ENCODE measurements at places on chromosomes 3 and 15.

- no peak for DNase-seq
Observed at GRCh38 chr15:100692671-100693070, 90.3 kb downstream of the ASB7 start.

- no peak for DNase-seq
Observed at GRCh38 chr15:80395616-80396015, 8.6 kb upstream of the ARNT2 start.

- DNase-seq: no peak
Observed at GRCh38 chr3:125052624-125053303, 3.0 kb downstream of the HEG1 start.

DNA sequence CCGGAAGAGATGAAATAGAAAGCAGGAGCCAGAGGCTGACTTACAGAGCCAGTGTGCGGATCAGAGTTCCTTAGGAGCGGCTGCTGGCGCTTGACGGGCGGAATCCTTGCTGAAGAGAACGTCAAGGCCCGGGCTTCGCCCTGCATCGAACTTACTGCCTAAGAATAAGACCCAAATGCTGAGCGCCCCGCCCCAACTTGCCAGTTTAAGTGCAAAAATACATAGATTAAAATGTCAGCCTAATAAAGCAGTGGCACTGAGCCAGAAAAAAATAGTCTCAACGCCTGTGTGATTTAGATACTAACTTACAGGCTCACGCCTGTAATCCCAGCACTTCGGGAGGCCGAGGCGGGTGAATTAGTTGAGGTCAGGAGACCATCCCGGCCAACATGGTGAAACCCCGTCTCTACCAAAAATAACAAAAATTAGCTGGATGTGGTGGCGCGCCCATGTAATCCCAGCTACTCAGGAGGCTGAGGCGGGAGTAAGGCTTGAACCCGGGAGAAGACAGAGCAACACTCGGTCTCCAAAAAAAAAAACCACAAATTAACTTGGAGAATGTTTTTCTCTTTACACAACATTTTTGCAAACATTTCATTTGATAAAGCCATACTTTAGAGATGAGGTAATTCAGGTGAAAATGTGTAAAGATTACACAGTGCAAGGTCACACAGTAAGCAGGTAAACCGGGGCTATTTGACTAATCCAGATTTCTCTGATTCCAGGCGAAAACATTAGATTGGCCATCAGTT, 1.2 kb upstream of the UBP1 start:
- no peak for DNase-seq

DNA sequence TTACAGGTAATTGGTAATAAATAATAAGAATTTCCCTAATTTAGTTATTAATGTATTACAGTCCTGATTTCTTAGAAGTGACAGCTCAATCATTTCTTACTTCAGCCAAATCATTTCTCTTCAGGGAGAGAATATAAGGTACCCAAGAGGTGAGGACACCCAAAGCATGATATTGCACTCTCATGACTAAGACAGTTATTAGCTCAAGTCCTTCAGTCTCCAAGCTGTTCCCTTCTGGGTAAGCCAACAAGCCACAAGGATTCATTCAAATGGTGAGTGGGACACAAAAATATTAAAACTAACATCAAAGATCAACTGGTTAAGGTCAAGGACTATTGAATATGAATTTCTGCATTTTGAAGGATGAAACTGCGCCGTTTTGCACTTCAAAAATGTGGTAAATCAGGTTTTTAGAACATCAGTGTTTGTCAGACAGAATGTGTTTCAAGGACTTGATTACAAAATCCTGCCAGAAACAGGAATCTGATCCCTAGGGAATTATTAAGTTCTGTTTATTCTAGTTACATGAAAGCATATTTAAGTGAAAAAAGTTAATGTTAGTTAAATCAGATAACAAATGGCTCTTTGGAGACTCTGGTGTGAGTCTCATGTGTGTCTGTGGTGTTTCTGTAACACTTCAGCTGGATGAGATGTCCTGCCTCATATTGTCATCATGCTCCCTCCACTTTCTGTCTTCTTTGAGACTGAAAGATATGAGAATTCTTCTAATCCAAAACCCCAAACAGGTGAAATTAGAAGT, 101.7 kb upstream of the COL8A1 start:
- no peak for DNase-seq

GRCh38 chr15:70563561-70564095, 199.7 kb downstream of the UACA start:
- no peak for DNase-seq

DNA sequence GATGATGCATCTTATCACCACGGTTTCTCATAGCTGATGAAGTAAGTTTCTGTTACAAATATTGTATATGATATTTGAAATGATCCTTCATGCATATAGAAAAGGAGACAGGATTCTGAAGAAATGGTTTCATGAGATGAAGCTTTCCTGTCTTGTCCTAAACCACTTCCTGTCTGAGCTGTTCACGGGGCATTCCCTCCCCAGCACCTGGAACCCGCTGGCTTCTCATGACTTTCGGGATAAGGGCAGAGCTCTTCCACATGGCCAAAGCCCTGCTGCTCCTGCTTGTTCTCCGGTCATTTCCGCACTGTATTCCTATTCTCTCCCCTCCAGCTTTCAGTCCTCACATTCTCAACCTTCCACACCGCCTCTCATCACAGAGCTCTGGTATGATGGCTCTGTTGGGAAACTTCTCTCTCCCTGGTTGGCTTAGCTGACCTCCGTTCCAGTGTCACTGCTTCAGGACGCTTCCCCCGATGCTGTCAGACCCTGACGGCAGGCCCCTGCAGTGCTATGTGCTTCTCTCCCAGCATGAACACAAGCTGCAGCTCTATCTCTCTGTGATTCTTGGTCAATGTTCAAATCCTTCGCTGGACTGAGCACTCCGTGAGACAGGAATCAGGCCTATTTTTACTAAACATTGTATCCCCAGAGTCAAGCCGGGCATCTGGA, 86.9 kb upstream of the HERC1 start:
- no peak for DNase-seq

GRCh38 chr15:101242160-101242998, 9.5 kb downstream of the CHSY1 start:
- DNase-seq: peak; percentile 53

- DNase-seq: no peak
Observed at GRCh38 chr3:24258727-24259600, 235.7 kb downstream of the THRB start.

DNA sequence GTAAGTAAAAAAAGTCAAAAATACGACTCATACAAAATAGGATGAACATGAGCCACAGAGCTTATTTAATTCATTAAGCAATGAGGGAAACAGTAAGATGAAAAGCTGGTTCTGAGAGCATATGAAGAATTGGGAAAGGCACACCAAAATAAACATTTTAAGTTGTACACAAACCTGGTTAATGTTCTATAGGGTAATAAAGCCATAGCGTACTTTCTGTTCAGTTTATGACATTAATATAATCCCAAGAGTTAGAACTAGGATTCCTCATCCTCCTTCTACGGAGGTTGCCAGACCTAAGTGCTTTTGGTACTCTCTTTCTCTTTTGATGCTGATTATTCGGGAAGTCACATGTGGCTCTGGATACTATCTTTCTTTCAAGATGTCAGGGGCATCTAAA, 41.4 kb downstream of the CLEC3B start:
- DNase-seq: no peak

- no peak for DNase-seq
Observed at GRCh38 chr3:149005416-149005815, 14.1 kb downstream of the GYG1 start.

- DNase-seq: no peak
Observed at GRCh38 chr3:100024520-100025303, 89.6 kb downstream of the FILIP1L start.

DNA sequence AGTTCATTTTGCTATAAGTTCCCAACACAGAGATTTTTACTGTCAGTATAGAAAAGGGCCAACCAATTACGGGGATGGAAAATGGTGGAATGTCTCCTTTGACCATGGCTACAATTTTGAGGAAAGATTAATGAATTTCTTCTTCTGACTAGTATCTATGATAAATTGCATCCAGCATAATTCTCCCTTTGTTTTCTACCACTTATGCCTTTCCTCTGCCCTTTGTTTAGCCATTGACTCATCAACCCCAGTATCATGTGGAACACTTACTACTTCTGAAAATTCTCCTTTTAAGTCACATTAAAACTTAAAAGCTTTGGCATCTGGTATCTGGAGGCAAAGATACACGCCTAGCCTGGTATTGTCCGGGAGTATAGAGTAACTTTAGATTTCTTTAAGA, 92.9 kb upstream of the CADPS start:
- DNase-seq: no peak

DNA sequence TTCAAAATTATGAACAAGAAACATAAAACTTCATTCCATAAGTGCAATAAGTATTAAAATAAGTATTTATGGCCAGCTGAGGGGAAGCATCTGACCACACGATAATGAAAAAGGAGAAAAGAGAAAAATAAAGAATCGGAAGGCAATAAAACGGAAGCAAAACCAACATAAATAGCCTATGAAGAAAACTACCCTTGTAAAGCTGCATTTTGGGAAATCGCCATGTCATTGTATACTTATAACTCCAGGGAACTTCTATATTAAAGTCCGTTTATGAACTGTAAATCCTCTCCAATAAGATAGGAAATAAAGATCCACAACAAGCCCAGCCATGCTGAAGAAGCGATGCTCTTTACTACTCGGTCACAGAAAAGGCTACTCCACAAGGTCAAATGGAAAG, 47.7 kb downstream of the MORC1 start:
- no peak for DNase-seq

DNA sequence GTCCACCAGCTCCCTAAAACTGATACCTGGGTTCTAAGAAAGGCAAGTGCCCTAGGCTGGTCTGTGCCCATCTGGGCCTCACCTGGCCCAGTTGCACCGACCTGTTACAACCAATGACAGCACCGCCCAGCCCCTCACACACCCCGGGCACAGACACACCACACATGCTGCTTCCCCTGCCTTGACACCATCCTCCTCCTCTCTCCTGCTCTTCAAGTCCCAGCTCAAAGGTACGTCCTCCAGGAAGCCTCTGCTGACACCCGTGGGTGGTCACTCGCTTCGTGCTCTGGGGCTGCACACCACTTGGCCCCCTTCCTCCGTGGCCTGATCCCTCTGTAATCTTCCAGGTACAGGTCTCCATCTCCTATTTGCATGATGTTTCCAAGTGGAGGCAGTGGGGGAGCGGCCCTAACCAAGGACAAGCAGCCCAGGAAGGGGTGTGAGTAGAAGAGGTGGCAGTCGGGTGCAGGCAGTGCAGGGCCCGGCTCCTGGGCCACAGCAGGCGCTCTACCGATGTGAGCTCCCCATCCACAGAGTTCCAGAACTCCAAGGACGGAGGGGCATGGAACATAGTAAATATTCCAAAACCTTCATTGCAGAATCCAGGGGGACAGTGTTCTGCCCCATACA, 144.6 kb downstream of the NUP210 start:
- no peak for DNase-seq

GRCh38 chr3:31668242-31668641, 135.5 kb downstream of the STT3B start:
- DNase-seq: no peak

DNA sequence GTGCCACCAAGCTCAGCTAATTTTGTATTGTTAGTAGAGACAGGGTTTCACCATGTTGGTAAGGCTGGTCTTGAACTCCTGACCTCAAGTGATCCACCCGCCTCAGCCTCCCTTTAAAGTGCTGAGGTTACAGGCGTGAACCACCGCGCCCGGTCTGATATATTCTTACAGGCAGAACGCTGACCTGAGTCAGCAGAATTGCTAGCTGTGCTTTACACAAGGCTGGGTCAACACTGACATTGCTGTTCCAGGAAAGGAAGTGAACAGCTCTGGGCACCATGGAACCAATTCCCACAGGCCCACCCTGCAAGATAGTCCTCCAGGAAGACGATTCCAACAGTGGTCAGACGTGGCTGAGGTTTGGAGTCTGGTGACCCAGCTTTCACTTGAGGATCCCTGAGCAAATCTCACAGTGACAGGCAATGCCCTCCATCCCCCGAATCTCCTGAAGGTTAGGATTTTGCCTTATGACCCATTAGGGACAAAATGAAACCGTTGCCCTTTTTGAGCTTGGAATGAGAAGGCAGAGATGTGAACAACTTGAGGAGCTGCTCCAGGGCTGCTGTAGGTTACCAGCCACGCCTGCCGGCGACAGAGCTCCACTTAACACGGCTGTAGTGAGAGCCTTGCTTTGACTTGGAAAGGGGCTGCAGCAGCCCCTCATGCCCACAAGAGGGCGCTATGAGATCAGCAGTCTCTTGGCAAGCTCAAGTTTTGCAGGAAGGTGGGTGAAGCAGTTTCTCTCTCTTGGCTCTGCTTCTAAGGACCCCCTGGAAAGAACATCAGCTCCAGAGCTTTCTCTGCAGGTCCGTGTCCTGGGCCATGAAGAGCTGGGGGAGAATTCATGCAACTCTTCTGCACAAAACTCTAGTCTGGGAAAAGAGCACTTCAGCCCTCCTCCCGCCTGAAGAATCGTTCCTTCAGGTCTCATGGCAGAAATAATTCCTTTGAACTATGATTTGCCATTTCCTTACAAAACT, 74.1 kb downstream of the SENP2 start:
- peak; percentile 8 for DNase-seq

DNA sequence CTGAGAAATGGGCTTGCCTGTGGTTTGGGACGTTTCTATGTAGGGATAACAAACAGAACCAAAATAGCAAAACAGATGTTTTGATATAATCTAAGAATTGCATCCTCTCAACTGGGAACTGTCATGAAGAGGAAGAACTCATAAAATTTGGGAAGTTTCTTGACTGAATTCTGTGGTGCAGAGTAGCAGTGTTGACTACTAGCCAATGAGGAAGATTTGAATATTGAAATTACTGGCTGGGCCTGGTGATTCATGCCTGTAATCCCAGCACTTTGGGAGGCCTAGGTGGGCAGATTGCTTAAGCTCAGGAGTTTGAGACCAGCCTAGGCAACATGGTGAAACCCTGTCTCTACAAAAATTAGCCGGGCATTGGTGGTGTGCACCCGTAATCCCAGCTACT, 42.2 kb downstream of the ZNF609 start:
- DNase-seq: no peak

GRCh38 chr3:100831629-100832028, 122.3 kb downstream of the TFG start:
- DNase-seq: no peak

DNA sequence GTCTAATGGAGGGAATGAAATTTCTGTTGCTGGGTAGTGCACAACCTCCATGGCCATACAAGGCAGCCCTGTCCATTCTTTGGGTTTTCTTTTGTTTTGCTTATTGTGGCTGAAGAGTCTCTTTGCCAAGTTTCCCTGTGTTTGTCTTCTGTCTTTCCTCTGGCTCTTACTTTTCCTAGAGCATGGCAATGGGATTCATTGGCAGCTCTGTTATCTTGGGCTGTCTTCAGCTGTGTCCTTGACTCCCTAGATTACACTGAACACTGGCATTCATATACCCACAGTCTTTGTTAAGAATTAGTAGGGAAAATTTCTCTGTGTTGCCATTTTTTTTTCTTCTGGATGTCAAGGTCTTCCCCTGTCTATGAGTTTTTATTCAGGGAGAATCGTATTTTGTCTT, 16.1 kb upstream of the DCBLD2 start:
- DNase-seq: no peak

Data from stimulated activated CD8-positive, alpha-beta memory T cell treated with anti-CD3 and anti-CD28 coated beads, Interleukin-2, amount 100 ng/mL, for 1 hour (primary cell).